AG08395 (cell line): ENCODE measurements at places on chromosomes 3 and 15.
A peak's percentile ranks its signal among the peaks of the same experiment; 100 is the strongest.

- DNase-seq = no peak
Measured at GRCh38 chr3:63685340-63685739, 32.9 kb downstream of the SNTN start.

DNA sequence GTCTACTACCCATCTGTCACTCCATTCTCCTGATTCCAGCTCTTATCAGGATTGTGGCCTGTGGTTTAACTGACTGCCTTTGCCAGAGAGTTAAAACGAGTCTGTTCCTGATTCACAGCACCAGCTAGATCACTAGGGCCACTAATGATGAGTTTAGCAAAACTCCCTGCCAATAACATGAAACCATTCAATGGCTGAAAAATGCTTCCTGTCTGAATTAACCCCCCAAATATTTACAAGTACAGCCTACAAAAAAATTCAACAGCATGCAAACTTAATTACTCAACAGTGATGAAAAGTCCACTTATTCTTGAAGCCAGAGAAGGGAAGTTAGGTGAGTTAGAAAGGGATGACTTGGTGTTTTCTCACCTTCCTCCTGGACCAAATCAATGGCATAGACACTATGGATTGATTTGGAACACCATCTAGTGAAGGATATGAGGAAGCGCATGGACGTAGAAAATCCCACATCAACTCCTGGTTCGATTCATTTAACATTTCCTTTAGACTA, 141.4 kb downstream of the TGFBR2 start:
- peak; percentile 29 for DNase-seq

DNA sequence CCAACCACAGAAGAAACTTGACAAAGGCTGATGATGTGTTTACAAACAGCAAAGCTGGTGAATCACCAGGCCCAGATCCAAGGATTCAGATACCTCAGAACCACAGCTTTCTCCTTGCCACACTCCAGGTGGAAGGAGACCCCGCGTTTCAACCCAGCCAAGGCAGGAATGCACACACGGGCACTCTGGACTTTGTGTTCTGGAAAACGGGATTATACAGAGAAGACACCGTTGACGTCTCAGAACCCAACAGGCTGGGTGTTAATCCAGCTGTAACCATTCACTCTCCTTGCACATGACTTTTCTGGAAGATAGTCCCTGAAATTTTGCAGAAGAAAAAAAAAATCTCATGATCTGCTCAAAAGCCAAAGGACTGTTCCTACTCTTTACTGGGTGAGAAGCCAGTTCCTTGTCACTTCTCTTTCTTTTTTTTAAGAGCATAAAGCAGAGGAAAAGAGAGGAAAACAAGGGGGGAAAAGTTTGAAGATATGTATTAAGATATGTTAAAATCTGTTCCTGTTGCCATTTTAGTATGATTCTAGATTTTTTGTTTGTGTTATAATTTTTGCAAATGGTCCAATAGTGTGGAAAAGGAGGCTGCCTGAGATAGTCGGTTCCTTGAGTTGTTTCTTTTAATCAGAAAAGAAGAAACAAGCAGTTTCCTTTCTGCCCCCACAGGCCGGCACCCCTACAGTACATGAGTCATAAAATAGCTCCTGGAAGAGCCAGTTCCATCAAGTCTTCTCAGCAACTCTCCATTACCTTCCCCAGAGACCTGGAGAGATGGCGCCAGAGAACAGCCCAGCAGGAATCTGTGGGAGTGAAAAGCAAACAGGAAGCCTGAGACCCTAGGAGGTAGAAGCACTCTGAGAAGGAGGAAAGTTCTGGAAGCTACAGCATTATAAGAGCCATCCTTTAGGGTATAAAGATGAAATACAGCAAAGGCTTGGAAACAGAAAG, 73.1 kb downstream of the RORA start:
- DNase-seq = peak; percentile 41

DNA sequence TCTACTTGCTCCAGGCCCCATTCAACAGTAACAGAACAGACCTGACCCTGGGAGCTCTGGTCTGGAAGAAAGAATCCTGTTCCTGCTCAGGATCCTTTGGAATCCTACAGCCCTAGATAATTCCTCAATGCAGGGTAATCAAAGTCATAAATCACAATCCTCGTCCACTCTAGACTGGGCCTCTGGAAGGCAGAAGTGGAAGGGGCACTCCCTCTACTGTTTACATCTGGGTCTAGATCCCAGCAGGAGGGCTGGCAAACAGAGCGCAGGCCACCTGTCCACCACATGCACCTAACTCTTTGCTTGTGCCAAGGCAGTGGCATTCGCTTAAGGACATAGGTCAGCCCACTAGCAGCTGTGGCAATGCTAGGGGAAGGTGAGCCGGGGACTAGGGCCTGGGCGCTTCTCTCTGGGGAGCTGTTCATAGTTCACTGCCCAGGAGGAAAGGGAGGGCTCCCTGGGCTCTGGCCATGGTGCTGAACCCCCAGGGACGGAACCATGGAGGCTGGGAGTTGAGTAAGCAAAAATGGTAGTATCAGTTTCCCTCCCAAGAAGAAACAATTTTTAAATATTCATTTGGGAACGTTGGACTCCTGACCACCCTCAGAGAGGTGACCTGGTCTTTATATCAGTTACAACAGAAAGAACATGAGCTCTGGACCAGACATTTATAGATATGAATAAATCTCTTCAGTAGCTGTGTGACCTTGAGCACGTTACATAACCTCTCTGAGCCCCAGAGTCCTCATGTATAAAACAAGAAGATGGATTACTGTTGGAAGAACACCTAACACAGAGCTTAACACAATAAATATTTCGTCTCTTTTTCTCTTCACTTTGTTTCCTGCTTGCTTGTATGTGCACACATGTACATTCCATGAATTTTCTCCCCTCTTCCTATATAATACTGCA, 90.2 kb downstream of the NTRK3 start:
- peak; percentile 38 for DNase-seq

GRCh38 chr3:182136008-182136910, 424.5 kb downstream of the SOX2 start:
- DNase-seq = no peak
